ENCODE measurements at places on chromosomes 4 and X.

GRCh38 chr4:143289370-143289769 lies 47.3 kb upstream of the GAB1 start:
- no peak for DNase-seq

- DNase-seq: no peak
These were observed 399.9 kb upstream of the CNKSR2 start for GRCh38 chrX:20974326-20974725.

- DNase-seq: peak; percentile 81
These were observed 66.4 kb downstream of the JADE3 start for GRCh38 chrX:46978341-46979291.

DNA sequence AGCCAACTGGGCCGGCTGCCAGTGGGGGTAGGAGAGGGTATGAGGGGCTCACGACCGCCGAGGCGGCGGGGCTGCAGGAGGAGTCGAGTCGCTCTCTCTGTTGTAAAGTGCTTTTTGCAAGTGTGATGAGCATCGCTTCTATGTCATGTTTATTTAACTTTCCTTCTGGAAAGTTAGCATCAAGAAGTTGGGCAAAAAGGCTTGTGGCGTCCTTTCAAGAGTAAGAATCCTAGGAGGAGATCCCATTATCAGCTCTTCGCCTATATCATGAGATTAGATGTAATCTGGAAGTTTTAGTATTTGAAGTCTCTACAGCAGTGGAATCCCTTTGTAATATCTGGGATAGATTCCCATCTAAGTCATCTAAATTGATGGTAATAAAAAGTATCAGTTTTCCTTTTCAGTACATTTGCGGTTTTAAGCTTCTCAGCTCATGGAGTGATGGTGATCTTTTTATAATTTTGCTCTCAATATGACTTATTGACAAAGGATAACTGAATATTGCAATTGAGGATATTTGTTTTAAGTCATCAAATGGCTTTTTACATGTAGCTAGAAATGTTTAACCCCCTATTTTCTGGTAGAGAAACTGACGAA lies 1.7 kb downstream of the GALNT7 start:
- no peak for DNase-seq

GRCh38 chr4:184853436-184853835 lies 27.7 kb upstream of the ACSL1 start:
- DNase-seq: no peak

- no peak for DNase-seq
These were observed 57.2 kb downstream of the USP38 start for GRCh38 chr4:143241892-143242291.

DNA sequence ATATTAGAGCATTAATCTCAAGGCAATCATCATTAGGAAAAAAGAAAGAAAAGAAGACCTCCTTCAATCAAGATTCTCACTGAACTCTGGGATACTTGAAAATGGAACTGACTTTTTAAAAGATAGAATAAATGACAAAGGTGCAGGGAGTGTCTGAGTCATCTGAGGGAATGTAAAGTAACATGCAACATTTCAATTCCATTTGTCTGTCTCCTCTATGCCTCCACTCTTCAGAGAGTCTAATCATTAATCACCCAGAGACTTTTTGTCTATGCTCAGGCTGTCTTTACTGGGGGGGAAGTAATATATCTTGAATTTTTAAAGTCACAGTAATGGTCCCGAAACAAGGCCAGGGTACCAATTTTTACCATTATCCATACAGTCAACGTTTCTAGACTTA lies 55.0 kb upstream of the PACRGL start:
- no peak for DNase-seq

GRCh38 chr4:152780267-152780778 lies 569 bp downstream of the ARFIP1 start:
- no peak for DNase-seq

DNA sequence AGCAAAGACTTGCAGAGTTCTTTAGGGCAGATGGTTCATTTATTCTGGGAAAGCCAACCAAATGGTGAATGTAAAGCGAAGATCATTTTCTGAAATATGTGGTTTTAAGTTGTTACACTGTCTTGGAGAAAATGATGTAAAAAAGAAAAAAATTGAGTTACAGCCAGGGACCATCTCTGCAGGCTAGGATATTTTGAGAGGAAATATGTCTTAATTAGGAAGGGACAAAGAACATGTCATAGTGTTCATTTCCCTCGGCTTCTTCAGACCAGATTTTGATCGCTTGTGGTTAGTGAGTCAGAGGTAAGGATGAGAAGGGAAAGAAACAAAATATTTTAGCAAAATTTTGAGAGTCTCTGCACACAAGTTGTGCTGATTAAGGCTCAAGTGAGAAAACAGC lies 59.0 kb upstream of the C1QTNF7 start:
- no peak for DNase-seq

- no peak for DNase-seq
These were observed 138.8 kb upstream of the MSX1 start for GRCh38 chr4:4720646-4721045.

- DNase-seq: no peak
These were observed 54.9 kb downstream of the SLC9A7 start for GRCh38 chrX:46703980-46704379.

GRCh38 chr4:181647396-181648147 lies 595.6 kb upstream of the TENM3 start:
- DNase-seq: no peak

- DNase-seq: no peak
These were observed 9.1 kb downstream of the USP51 start for GRCh38 chrX:55480390-55481062.

DNA sequence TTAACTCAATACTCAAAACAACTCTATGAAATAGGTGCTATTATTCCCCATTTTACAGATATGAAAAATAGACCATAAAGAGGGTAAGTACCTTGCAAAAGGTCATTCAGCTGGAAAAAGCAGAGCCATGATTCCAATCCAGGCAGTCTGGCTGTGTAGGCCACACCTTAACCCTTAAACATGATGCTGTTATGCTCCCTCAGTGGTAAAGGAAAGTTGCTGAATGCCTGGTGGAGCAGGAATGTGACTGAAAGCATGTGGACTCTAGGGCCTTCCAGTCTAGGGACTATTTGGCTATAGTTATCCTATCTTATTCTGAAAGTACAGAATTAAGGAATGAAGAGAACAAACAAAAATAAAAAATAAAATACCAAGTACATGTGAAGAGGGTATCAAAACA lies 19.6 kb downstream of the RP2 start:
- DNase-seq: no peak

- DNase-seq: no peak
These were observed 87.0 kb downstream of the ZNF827 start for GRCh38 chr4:145851511-145852201.

GRCh38 chr4:153553155-153553818 lies 87.1 kb downstream of the TMEM131L start:
- DNase-seq: no peak

DNA sequence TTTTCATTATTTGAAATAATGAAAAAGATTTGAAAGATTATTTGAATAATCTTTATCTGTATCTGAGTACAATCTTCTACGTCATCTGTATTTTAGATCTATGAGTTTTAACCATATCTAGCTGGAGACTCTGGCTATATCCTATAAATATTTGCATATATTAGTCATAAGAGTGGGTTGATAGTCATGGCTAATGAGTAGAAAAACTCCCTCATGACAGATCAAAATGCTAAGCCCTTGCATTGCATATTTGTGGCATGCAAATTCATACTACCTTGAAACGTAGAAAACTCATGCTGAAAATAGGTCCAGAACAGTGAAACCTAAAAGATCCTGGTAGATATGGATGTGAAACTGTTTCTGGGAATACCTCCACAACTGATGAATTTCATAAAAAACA lies 291.3 kb downstream of the GALNTL6 start:
- DNase-seq: no peak

DNA sequence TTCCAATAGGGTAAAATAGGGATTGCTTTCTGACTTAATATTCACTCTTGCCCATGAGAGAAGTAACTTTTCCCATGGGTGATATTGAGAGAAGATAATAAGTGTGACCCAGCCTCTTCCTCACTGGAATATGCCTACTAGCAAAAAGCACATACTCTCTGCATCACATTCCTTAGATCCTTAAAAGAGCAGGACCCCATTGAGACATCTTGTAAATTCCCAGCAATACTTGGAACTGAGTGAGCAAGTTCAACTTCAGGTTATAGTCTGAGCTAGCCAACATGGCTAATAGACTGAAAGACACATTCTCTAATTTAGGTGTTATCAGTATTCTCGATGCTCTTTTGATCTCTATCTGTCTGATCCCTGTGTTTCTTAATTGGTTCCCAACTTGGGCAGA lies 1372.3 kb downstream of the STIM2 start:
- DNase-seq: no peak

DNA sequence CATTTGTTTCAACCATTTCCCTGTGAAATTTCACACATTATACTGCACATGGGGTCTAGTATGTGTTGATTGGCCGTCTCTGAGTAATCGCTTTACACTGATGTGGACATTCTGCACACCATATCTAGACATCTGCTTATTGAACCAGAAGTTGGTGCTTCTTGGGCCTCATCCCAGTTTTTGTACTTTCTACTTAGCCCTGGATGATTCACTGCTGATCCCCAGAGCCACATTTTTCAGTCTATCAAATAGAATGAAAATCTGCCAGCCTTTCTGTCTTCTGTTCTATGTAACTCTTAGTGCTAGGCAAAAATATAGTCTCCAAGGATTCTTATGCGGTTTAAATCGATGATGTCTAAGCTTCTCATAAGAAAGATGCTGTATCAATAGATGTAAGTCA lies 40.5 kb upstream of the RELL1 start:
- no peak for DNase-seq

DNA sequence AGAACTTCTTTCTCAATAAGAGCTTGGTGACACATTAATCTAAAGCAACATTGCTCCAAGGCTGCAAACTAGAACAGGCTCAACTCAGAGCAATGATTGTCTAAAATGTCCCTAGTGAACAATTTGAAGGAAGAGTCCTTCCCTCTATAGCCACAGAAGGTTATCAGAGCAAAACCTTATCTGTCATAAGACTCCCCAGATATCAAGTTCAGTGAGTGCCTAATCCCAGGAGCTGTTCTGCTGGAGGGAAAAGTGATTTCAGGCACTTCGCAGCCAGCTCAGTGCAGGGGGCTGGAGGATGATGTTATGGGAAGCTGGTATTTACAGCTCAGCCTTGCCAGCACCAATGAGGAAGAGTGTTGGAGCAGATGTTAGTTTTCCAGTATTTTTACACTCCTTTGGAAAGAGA lies 497.5 kb downstream of the INPP4B start:
- no peak for DNase-seq

- no peak for DNase-seq
These were observed 23.8 kb downstream of the PPP1R2C start for GRCh38 chrX:42754115-42754514.

- no peak for DNase-seq
These were observed 59.4 kb upstream of the SLC7A11 start for GRCh38 chr4:138301536-138301935.

DNA sequence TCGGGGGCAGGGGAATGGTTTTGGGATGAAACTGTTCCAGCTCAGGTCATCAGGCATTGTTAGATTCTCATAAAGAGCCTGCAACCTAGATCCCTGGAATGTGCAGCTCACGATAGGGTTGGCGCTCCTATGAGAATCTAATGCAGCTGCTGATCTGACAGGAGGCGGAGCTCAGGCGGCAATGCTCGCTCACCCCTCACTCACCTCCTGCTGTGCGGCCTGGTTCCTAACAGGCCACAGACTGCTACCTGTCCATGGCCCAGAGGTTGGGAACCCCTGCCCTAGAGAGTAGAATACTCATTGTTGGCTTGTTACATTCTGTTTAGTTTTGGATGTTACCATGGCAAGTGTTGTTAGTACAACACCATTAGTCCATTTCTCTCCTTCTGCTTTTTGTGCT lies 40.8 kb upstream of the STX18 start:
- no peak for DNase-seq

- DNase-seq: no peak
These were observed 817 bp upstream of the WDR19 start for GRCh38 chr4:39181520-39181904.

- no peak for DNase-seq
These were observed 17.2 kb downstream of the RASGEF1B start for GRCh38 chr4:81454499-81454898.

- DNase-seq: no peak
These were observed 53.9 kb downstream of the ENPP6 start for GRCh38 chr4:184163813-184164212.
